Hypothalamus (tissue), 51 donors: ENCODE measurements at places on chromosomes 2 and 18.

GRCh38 chr2:130355172-130355577 is 681 bp upstream of the PTPN18 start:
- DNase-seq, result no peak

DNA sequence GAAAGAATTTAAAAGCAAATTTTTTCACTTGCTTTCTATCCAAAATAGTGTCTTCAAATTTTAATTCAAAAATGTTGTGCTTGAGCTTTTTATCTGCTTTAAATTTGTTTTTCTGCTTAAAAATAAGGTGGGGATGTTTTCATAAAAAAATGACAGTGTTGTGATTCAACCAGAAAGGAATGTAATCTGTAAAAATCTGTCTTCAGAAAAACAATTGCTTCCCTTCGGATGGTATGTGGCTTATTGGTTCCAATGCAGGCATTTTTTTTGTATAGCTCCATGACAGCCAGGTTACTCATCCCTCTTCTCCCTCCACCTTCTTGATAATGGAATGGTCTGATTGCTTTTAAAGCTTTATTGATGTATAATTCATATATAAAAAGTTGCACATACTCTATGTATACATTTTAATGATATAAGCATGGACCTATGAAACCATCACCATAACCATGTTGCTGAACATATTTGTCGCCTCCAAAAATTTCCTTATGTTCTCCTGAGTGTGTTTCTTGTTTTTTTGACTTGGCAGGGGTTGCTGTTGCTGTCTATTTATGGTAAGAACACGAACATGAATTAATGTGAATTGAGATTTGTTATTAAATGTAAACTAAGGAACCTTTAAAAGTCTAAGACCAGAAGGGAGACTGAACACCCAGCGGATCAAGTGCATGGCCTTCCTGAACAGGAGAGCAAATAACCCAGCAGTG is 363.7 kb upstream of the SPHKAP start:
- no peak for DNase-seq

- DNase-seq, result no peak
Measured at GRCh38 chr18:26383454-26384270, 157.4 kb downstream of the TAF4B start.

GRCh38 chr18:78511666-78512601 is 467.7 kb upstream of the SALL3 start:
- DNase-seq, result no peak

- DNase-seq, result no peak
Measured at GRCh38 chr2:152348388-152348787, 13.4 kb downstream of the FMNL2 start.

- DNase-seq, result no peak
Measured at GRCh38 chr2:156538083-156538504, 101.9 kb downstream of the GPD2 start.

DNA sequence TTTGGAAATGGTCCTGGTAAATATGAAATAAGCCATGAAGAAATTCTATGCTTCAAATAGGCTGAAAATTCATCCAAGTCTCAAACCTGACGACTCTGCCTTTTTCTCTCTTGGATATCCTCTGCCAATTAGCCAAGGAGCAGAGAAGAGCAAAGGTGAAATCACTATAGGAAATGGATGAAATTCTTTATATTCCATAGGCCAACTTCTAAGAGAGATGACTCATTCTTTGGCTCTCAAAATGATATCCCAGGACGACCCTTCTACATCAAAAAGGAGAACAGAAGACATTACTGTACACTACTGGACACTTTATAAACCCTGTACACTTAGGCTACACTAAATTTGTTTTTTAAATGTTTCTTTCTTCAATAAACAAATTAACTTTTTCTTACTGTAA is 22.7 kb downstream of the PDE1A start:
- no peak for DNase-seq

- no peak for DNase-seq
Measured at GRCh38 chr2:116491292-116491691, 1323.2 kb upstream of the DDX18 start.

DNA sequence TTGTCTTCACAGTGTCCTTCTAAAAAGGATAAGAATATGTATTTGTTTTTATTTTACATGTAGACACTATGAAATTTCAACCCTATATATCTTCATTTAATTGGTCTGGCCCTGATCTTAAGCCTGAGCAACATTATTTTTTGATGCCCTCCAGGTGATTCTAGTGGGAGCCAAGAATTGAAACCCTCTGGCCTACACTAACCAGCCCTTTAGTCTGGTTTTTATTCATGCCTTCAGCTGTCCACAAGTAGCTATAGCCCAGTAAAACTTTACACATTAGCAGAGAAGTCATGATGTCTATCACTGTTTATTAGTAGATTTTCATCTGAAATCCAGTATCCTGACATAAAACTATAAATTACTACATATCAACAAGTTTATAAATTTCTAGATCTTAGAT is 52.7 kb upstream of the UBXN4 start:
- no peak for DNase-seq

- DNase-seq, result no peak
Measured at GRCh38 chr2:195501746-195502145, 155.3 kb upstream of the SLC39A10 start.

GRCh38 chr2:230910546-230911177 is 14.4 kb downstream of the GPR55 start:
- DNase-seq, result no peak

DNA sequence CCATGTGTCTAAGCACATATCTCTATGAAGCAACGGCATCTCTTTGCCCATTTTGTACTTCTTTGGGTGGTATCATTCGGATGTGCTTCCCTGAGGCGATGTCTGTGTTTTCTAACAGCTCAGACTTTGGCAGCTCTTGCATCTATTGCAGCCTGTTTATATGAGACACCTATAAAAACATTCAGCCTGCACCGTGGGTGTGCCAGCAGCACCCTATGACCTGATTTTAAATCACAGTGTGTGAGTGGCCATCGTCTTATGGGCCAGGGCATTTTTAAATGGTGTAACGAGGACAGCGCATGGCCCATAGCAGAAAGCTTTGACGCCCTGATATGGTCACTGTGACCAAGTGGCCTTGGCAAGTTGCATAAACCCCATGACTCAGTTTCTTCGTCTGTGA is 12.9 kb downstream of the NPAS2 start:
- no peak for DNase-seq

DNA sequence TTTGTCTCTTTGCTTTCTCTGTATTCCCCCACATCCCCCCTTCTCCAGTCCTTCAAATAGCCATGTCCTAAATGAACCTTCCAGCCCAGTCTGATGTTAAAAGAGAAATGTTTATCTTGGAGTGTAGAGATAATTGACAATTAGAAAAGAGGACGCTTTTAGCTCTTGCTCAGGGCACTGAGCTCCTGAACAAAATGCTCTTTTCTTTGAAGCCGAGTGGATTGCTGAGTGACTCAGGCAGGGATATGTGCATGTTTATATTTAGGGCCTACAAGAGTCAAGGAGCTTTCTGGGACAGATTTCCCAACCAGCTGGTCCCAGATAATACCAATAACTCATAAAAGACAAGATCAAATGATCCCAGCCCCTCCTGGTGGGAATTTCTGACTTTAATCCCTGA is 88.0 kb upstream of the SETBP1 start:
- no peak for DNase-seq

DNA sequence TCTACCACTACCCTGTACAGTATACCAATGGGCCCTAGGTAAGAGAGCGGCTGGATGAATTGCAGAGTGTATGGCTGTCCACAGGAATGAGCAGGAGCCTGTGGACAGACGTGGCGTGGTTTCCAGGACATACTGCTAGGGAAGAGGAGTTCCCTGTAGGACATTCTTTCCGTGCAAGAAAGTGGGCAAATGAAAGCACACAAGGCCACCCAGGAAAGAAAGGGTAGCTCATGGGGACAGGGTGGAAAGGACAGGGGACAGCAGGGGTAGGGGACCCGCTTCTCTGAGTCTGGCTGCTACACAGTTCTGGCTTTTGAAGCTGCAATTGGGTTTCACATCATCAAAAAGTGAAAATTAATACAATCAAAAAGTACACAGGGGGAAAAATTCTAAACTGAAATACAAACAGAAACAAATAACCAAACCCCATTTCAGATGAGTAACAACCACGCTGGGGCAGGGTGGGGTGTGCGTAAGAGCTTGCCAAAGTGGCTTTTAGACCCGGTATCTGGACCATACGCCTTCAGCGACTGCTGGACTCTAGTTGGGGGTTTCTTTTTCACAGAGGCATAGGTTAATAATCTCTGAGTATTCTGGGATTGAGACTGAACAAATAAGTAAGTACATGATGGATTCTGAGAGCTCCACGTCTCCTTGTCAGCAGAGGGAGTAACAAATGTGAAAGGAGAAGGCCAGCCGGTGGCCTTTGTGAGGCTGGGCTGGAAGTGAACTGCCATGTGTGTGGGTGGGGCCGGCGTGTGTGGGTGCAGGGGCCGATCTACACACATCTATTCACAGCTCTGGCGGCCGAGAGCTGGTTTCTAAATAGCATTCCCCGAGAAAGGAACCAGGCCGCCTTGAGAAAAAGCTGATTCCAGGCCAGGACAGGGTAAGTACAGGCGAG is 84.0 kb downstream of the HDAC4 start:
- no peak for DNase-seq

DNA sequence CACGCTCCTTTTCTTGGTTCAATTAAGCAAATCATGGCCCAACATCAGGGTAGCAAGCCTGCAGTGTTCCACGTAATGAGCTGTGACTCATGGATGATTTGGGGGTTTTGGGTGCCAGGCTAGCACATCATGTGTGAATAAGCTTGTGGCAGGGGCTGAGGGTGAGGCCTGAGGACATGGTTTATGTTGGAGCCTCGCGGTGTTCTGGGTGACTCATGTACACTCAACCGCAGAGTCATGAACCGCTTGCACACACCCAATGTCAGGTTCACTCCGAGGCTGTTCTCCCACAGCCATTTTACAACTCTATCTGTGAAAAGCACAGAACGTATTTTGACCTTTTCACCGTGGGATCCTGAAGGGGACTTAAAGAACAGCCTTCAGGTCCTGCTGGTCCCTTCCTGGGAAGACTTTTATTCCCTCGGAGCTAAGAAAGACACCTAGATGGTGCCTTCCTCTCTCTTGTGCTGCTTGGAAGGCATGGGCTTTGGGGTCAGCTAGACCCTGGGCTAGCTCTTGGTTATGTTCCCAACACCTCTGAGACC is 139.9 kb upstream of the ZEB2 start:
- DNase-seq, result no peak

DNA sequence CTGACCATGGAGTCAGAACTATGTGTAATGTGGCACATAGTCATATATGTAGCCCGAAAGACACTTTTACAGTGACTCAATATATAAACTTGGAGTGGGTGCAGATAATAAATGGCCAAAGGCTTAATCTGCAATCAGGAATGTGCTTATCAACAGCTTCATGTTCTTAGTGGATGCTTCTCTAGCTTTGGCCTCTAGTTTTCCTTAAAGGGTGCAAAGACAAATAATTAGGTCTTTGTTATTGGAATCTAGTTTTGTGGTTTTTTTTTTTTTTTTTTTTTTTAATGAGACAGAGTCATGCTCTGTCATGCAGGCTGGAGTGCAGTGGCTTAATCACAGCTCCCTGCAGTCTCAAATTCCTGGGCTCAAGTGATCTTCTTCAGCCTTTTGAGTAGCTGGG is 625.6 kb downstream of the EPHA4 start:
- DNase-seq, result no peak

- DNase-seq, result no peak
Measured at GRCh38 chr2:214492152-214492551, 81.3 kb downstream of the VWC2L start.

DNA sequence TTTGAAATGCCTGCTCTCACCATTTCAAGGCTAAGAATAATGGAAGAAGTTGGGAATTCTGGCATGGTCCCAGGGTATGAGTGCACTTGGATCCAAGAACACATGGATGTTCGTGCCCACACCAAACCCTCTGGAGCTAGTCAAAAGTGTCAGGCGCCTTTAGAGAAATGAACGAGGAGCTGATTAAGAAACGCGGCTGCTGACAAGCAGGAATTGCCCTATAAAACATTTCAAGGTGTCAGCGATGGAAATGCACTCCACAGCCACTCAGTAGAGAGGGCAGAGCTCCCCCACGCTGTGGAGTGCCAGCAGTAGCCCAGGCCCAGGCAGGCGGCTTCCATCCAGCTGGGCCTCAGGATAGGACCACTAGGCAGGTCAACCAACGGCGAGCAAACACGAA is 213.7 kb downstream of the TTC32 start:
- no peak for DNase-seq

DNA sequence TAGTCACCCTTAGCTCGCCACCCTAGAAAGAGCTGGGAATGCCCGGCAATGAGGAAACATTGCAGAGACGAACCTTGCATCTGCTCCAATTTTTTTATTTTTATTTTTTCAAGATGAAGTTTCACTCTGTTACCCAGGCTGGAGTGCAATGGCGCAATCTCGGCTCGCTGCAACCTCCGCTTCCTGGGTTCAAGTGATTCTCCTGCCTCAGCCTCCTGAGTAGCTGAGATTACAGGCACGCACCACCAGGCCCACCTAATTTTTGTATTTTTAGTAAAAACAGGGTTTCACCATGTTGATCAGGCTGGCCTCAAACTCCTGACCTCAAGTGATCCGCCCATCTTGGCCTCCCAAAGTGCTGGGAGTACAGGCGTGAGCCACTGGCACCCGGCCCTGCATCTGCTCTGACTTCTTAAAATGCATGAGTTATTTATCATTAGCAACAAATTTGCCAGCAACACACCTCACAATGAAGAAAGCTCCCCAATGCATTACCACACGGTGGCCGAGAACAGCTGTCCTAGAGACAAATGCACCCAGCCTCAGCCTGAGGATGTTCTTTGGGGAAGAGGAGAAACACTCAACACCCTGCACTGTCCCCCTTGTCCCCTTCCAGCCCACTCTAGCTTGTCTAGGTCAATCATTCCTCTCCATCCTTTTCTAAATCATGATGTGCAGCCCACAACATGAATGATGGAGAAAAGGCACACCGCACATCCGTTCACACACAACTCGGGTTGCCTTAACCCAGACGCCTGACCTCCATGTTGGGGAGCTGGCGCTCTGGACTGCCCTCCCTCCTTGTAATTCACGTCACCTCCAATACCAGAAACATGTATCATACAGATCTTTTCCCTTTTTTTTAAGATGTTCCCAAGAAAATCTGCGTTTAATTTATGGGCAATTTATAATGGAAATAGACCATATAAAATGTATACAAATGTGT is 46.9 kb downstream of the TTC32 start:
- DNase-seq, result no peak

DNA sequence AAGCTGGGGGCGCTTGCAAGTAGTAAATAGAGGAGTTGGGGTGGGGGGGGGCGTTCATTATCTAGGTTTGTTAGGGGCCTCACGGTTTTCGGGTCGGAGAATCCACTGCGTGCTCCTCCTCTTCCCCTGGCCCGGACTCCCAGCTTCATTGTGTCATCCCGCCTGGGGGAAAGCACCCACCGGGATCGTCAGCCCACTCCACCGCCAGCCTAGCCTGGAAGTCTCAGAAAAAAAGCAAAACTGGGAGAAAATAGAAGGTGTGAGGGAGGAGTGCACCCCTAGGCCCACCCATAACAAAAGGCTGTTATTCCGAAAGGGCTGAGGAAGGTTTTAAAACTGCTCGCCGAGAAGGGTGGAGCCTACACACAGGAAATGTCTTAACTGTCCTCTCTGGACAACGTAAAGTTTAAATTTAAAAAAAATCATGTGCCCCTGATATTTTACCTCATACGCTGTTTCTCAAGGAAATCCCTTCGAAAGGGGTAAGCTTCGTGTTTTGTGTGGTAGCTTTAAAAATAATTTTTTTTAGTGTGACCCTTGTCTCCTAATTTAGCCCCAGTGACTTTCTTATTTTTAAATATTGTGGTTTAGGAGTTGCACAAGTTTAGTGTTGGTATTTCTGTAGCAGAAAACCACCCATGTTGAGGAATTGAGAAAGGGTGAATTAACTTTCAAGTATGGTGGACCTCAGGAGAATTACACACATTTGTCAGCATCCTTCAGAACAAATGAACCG is 104.2 kb downstream of the SPTBN1 start:
- DNase-seq, result no peak
